Karpas-422 (cell line): ENCODE measurements at places on chromosomes 11 and 22. TPM values are rescaled to one million over a fixed set of nuclear protein-coding genes. Genes with fewer than 3 reads are reported as not detected.

Gene TREH
- not detected in 2 replicates for total RNA-seq

Gene APOBEC3B
- total RNA-seq = not detected in 2 replicates

Gene ANO3
- not detected in 2 replicates for total RNA-seq

Gene OR51B2
- total RNA-seq = not detected in 2 replicates

Gene GAL3ST3
- not detected in 2 replicates for total RNA-seq

Gene PNPLA5
- total RNA-seq = not detected in 2 replicates

Gene PRDM11
- total RNA-seq = 2.7 and 5.7 TPM in 2 replicates

Gene RIMBP3B
- 0.29 and 0.34 TPM in 2 replicates for total RNA-seq

Gene GRAP2
- total RNA-seq = not detected in 2 replicates
